ENCODE measurements at places on chromosomes 5 and 9.

DNA sequence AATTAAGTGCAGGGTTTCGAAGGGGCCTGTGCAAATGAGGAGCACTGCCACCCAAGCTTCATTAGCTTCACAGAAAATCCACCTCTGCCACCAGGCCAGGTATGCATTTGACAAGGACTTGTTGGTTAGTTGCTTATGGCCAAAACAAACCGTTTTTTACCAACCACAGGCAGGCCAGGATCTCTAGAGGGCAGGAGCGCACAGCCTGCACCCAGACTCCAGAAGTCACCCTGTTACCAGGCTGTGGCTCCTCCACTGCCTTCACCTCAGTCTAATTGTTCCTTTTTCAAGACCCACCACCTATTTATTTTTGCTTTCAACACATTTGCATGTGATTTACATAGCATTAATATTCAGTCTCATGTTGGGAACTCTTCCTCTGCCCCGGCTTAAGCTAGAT lies 78.3 kb upstream of the HSPA9 start:
- DNase-seq, result no peak

DNA sequence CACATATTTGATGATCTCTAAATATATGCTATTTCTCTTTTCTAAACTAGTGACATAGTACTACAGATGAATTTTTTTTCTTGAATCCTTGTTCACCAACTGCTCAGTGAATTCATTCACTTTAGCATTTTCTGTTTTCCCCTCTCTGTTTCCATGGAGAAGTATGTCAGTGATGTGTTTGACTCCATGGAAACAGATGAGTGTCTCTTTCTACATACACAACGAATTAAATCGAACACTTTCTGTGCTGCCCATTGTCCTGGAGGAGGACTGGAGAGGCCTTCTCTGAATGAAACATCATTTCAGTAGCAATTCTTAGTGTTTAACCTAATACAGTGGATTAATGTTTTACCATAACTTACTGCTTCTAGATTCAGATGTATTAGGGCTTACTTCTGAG lies 9.5 kb downstream of the INVS start:
- no peak for DNase-seq

DNA sequence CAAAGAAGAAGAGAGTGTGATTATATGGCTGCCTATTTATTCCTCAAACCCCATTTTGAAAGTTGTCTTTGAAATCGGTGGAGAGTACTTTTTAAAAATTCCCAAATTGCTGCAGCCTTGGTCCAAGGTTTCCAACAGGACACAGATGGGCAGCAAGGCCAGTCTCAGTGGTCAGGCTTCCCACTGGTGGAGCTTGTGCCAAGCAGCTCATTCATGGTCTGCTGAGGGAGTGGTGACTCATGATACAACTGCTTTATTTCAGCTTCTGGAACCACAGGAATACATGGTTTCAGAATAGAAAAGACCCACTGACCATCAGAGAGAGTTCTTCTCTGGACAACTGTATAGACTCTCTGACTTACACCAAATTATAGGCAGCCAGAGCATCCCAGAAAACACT lies 673.1 kb upstream of the KLF4 start:
- DNase-seq, result no peak

DNA sequence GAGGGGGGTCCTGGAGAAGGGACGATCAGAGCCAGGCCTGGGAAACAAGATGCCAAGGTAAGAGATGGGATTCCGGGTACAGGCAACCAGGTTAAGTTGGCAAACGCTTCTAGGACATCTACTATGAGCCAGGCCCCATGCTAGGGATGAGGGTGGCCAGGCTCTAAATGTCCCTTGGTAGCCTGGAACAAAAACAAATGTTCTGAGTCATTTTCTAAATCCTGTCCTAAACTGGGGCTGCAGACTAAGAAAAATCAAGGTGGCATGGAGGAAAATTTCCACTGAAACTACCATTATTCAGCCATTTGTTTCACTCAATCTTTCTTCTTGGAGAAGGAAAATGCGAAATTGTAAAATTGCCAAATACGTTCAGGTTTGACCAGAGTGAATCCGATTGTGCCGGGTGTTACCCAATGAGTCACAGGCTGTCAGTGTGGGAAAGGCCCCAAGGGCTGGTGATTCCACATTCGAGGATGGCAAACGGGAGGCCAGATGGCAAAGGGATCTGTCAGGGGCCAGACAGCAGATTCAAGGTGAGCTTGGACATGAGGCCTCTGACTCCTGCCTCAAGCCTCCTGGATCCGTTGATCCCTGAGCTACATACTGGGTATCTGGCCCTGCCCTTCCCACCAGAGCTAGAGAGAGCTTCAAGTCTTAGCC lies 57.6 kb downstream of the PAX5 start:
- DNase-seq, result no peak

GRCh38 chr5:166102947-166103346 lies 2188.5 kb upstream of the WWC1 start:
- no peak for DNase-seq

GRCh38 chr5:124444147-124444775 lies 302.2 kb downstream of the ZNF608 start:
- no peak for DNase-seq

- no peak for DNase-seq
These were observed 2023.5 kb upstream of the WWC1 start for GRCh38 chr5:166267907-166268306.

GRCh38 chr9:110452227-110452801 lies 114.7 kb upstream of the TXNDC8 start:
- DNase-seq, result no peak

- no peak for DNase-seq
These were observed 17.4 kb upstream of the TMEM174 start for GRCh38 chr5:73155271-73156222.

DNA sequence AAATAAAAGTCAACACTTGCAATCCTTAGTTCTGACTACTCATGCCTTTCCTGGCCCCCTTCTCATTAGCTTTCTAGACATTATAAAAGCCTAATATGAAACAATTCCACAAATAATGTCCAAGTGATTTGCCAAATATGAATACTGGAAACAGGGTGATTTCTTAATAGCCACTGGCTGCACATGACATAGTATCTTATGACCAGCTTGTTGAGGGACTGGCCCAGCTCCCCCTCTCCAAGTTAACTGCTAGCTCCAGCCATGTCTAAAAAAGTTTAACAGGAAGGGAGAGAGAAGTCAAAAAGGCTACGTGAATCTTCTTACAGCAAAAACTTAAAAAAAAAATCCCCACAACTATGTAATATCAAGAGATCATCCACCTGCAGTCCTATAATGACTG lies 1.5 kb downstream of the CERT1 start:
- no peak for DNase-seq
